NK-92 treated with Interleukin-12 subunit alpha and Interleukin-12 subunit beta, amount 100 ng/mL, for 24 hours (cell line): ENCODE measurements at places on chromosomes 7 and 10.

DNA sequence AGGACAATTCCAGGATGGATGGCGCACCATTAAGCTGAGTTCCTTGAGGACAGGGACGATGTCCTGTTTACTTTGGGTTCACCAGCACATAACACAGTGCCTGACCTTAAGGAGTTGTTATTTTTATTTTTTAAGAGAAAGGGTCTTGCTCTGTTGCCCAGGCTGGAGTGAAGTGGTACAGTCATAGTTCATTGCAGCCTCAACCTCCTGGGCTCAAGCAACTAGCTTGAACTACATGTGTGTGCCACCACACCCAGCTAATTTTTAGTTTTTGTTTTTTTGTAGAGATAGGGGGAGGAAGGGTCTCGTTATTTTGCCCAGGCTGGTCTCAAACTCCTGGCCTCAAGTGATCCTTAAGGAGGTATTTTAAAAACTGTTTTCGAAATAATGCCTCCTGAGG, 1.7 kb upstream of the CALU start:
- DNase-seq, result no peak

DNA sequence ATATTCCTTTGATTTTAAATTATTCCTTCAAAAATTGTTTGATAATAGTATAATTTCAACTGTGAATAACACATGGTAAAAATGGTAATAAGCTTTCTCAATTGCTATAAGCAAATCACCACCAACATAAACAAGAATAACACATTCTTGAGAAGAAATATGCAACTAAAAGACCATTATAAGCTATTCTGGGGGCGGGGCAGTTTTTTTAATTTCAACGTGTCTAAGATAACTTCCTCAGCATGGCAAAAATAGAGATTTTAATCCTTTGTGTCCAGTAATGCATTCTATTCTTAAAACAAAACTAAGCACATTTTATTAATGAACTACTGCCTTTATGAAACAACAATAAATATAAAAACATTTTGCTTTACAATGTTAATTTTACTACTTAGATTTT, 1.5 kb downstream of the DNAJC12 start:
- DNase-seq, result no peak

GRCh38 chr10:70057306-70057705, 4.7 kb downstream of the MACROH2A2 start:
- DNase-seq, result no peak

GRCh38 chr10:34178196-34178595, 636.9 kb downstream of the PARD3 start:
- no peak for DNase-seq

GRCh38 chr10:67079126-67079525, 153.3 kb downstream of the LRRTM3 start:
- DNase-seq, result no peak

DNA sequence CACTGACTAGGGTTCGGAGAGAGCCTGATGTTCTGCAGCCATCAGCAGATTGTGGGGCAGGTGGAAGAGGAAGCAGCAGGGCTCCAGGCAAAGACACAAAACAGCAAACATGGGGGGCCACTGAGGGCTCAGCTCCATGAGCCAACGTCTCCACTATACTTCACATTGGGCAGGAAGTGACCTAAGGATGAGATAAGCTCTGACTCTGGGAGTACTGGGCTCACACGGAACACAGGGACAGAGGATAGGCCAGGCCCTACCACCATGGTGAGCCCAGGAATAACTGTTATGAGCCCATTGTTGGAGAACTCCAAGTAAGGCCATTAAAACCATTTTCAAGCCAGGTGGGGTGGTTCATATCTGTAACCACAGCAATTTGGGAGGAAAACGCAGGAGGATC, 14.9 kb upstream of the MRPS24 start:
- no peak for DNase-seq

- no peak for DNase-seq
These were observed 8.4 kb upstream of the HYCC1 start for GRCh38 chr7:23022258-23022769.

DNA sequence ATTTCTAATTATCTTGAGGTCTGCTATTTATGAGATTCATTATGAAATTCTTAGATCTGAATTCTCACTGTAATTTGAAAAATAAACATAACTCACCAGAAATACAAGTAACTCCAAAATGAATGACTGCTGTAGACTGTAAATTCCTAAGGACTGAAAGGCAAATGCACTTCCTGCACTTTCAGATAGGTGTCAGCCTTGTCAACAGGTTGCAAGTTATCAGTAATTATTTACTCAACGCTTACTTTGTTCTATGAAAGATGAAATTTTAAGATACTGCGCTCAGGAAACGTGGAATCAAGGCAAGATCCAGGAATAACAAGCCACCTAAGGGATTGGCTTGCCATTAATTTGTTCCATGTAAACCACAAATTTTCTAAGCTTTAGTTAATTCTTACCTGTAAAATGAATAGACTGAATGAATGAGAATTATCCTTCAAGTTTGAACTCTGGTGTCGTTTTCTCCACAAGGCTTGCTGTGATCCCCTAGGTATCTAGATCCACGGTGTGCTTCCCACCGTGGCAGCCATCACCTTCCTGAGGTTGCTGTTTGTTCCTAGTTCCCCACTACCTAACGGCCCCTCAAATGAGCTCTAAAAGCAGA, 12.6 kb downstream of the DHX32 start:
- DNase-seq, result no peak

DNA sequence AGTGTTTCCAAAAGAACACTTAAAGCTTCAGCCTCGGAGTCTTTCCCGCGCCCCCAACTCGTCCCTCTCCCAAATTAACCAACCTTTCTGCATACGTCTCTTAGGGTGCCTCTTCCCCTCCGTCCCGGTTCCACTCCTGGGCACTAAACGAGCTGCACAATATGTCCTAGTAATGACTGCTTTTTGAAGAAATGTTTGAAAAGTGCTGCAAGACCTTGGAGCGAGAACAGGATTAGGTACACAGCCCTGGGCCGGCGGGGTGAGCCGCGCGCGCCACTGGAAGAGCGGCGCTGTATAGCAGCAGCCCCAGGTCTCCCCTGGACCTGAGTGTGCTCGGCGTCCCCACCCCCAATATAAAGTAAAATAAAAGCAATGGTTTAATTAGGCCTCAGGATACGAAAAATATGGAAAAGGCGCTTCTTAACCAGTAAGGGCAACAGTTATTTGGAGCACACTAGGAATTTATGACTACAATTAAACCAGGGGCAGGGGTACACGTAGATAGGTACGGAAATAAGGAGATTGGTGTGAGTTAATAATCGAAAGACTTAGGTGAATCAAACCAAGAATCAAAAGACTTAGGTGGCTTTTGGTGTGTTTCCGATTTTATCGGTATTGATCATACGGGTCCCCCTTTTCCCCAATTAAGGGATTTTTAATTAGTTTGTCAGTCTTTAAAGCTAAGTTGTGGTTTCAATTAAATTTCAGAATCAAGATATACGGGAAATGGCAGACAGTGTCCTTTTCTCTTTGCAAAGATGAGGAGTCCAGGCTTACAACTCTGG, 1.9 kb downstream of the TET1 start:
- DNase-seq, result no peak

DNA sequence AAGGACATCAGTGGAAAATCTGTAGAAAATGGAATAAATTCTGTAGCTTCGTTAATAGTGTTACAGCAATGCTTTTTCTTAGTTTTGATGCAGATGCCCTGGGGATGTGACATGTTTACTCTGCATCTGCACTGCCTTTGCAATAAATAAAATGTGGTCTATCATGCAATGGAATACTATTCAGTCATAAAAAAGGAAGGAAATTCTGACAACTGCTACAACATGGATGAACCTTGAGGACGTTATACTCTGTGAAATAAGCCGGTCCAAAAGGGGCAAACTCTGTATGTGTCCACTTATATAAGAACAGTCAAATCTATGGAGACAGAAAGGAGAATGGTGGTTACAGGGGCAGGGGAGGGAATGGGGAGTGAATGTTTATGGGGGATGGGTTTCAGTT, 13.5 kb downstream of the GRIFIN start:
- no peak for DNase-seq

GRCh38 chr7:30965372-30965771, 1.6 kb downstream of the GHRHR start:
- DNase-seq, result no peak

GRCh38 chr7:125118444-125118843, 188.8 kb upstream of the POT1 start:
- no peak for DNase-seq

GRCh38 chr7:31056775-31057346, 4.8 kb downstream of the ADCYAP1R1 start:
- DNase-seq, result no peak

- no peak for DNase-seq
These were observed 74.9 kb downstream of the SH3PXD2A start for GRCh38 chr10:103780242-103781149.

DNA sequence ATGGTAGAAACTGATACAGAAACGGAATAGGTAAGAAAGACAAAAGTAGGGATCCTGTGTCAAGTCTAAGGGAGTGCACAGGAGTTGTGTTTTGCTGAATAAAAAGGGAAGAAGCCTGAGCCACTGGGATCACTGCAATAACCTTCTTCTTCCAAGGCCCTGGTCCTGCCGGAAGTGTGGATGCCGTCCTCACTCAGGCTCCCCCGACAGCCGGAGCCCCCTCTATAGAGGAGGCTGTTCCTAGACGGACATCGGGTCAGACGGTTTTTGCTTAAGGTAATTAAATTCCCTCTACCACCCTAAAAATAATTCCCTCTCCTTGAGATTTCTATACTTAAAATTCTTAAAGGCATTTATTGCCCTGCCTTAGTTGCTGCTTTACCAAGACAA, 566.9 kb downstream of the PTPRN2 start:
- DNase-seq, result no peak

- no peak for DNase-seq
These were observed 90.9 kb upstream of the STK17A start for GRCh38 chr7:43491984-43492383.

- no peak for DNase-seq
These were observed 36.2 kb upstream of the HECW1 start for GRCh38 chr7:43076189-43076605.

GRCh38 chr10:95761939-95762492, 6.1 kb downstream of the ENTPD1 start:
- no peak for DNase-seq

GRCh38 chr10:114048472-114048871, 4.8 kb downstream of the ADRB1 start:
- DNase-seq, result no peak

- DNase-seq, result no peak
These were observed 28.9 kb downstream of the CNNM1 start for GRCh38 chr10:99358101-99358500.

DNA sequence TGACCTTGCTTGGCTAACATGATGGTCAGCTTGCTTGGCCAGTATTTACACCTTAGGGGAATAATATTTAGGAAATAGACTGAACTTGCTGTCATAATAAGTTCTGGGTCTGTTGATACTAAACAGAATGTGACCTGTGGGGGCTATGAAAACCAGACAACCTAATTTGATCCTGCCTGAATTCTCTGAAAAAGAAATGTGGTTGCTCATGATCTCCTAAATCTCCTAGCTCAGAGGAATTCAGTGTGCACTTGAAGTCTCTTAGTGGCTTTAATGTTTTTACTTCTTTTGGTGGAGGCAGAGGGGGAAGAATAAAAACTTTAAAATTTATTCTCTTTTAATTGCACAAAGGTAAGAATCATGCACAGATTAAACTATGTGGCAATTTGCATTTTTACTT, 205.2 kb downstream of the SEC23IP start:
- DNase-seq, result no peak

- no peak for DNase-seq
These were observed 227.4 kb downstream of the PARD3 start for GRCh38 chr10:34587680-34588019.

DNA sequence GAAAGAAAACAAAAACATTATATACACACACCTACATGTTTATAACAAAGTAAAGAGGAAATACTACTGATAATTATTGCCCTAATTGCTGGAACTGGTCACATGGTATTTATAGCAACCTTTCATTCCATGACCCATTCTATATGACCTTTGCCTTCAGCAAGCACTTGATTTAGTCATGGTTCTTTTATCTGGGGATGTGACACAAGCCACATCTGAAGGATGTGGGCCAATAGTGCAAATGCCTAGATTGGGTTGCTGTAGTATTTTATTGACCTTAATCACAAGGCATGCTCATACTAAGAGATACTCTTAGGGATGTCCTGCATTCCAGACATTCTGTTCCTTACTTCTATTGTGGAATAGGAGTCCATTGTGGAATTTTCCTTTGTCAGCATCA, 723.5 kb upstream of the POM121L12 start:
- DNase-seq, result no peak

GRCh38 chr7:147044941-147045340, 928.3 kb downstream of the CNTNAP2 start:
- no peak for DNase-seq

DNA sequence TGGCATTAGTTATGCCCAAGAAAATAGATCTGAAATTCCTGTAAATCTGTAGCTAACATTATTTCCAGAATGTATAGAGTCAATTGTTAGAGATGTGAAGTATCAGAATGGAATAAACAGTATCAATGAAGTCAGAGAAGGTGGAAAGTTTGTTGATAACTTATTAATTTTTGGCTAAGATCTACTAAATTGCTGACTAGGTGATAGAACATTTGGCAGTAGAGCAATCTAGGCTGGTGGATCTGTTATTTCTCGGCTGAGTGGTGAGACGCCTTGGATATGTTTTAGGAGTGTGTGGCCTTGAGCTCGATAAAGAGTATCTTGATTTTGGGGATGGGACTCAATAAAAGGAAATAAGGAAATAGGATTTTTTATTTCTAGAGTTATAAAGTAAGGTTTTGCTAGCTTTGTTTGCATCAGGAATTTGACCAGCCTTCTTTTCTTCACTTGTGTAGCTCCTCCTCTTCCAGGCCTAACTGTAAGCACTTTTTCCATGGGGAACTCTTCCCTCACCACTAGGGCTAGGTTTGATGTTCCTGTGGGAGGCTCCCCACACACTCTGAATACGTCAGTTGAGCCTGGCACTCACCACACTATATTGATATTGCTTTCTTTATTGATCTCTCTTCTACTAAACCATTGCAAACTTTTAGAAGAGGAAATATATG, 86.8 kb upstream of the CSTF2T start:
- DNase-seq, result no peak

DNA sequence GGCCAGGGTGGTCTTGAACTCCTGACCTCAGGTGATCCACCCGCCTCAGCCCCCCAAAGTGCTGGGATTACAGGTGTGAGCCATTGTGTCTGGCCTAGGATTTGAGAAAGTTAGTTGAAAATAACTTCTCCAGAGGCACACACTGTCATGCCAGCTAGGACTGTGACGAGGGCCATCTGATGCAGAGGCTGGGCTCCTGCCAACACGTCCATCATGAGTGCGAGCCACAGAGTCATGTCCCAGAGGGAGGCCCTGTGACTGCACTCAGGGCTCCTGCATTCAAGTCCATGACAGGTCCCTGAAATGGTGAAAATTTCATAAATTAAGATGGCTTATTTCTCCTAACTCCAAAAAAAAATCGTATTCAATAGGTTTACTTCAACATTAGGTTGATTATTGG, 17.1 kb downstream of the C10orf120 start:
- DNase-seq, result no peak
